ENCODE measurements at places on chromosomes 16 and 17. TPM values are rescaled to one million over a fixed set of nuclear protein-coding genes. Genes with fewer than 3 reads are reported as not detected.

Gene MT3
- total RNA-seq = 12.6 TPM

GRCh38 chr16:81545470-81546250 is 101.1 kb downstream of the CMIP start:
- no peak for DNase-seq
- peaks cover 14% of the 10 kb centered on the region for H3K4me1 ChIP-seq
- H3K4me3 ChIP-seq = no peak overlapping the region
- no peaks in the 10 kb centered on the region for H3K36me3 ChIP-seq

Gene ZNF830
- total RNA-seq = 12.3 TPM

Gene GLTPD2
- not detected for total RNA-seq

GRCh38 chr17:52828621-52829020 is 670.1 kb upstream of the CA10 start:
- H3K4me3 ChIP-seq = no peak overlapping the region
- H3K36me3 ChIP-seq = no peaks in the 10 kb centered on the region
- no peaks in the 10 kb centered on the region for H3K27me3 ChIP-seq
- no peaks in the 10 kb centered on the region for H3K4me1 ChIP-seq

GRCh38 chr16:49857423-49858181 is 1.7 kb upstream of the ZNF423 start:
- peak; percentile 78 for DNase-seq
- peak overlapping the region; percentile 97 for H3K27ac ChIP-seq
- H3K4me1 ChIP-seq = peaks cover 44% of the 10 kb centered on the region

- no peak overlapping the region for H3K4me3 ChIP-seq
- no peaks in the 10 kb centered on the region for H3K36me3 ChIP-seq
- no peaks in the 10 kb centered on the region for H3K4me1 ChIP-seq
- H3K27ac ChIP-seq = no peak overlapping the region
- no peaks in the 10 kb centered on the region for H3K27me3 ChIP-seq
Observed at GRCh38 chr16:77647726-77648125, 74.6 kb upstream of the NUDT7 start.

Gene PMP22
- total RNA-seq = 125 TPM

Gene EEF2K
- 38.9 TPM for total RNA-seq

- no peak overlapping the region for H3K27ac ChIP-seq
- peaks cover 40% of the 10 kb centered on the region for H3K27me3 ChIP-seq
- no peak overlapping the region for H3K4me3 ChIP-seq
- H3K36me3 ChIP-seq = no peaks in the 10 kb centered on the region
- no peak for DNase-seq
Observed at GRCh38 chr17:79420318-79421243, 190.3 kb downstream of the RBFOX3 start.

Gene CALB2
- 0.18 TPM for total RNA-seq

DNA sequence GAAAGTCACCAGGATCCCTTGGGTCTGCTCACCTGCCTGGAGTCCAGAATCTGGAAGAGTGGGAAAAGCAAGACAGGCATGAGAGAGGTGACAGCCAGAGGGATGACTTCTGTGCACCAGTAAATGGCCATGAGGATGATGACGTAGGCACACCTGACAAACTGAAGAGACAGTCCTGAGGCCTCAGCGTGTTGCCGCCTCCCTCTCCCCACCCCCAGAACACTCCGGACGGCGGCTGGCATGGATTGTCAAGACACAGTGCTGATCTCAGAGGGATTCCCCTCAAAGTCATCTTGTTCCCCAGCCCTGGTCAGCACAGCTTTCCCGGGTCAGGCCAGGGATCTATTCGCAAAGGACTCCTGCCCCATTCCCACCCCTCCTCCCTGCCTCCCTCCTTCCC is 6.2 kb downstream of the SLC13A5 start:
- peaks cover 28% of the 10 kb centered on the region for H3K27me3 ChIP-seq
- no peaks in the 10 kb centered on the region for H3K4me1 ChIP-seq
- no peak overlapping the region for H3K27ac ChIP-seq
- no peak for DNase-seq
- H3K36me3 ChIP-seq = no peaks in the 10 kb centered on the region
- H3K4me3 ChIP-seq = no peak overlapping the region

Gene TCAP
- 286 TPM for total RNA-seq

Gene G6PC1
- total RNA-seq = not detected

DNA sequence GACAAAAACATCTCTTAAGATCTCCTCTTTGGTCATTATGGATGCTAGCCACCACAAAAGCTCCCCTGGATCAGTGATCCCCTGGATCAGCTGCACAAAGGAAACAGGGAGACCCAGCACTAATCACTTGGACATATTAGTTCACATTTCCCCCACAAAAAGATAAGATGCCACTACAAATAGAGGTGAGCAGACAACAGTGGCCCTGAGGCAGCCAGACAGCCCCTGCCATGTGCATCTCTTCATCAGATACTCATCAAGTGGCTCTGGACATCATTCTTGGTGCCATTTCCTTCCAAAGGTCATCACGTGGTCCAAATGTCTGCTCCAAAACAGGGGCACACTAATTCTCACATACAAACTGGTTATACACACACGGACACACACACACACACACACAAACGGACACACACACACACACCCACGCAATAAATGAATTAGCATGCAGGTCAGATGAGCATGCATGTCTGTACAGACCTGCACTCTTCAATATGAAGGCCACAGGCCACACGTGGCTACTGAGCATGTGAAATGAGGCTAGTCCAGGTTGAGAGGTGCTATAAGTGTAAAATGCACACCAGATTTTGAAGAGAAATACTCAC is 4.1 kb downstream of the USP36 start:
- H3K4me1 ChIP-seq = peaks cover 16% of the 10 kb centered on the region
- no peaks in the 10 kb centered on the region for H3K27me3 ChIP-seq
- DNase-seq = no peak
- no peak overlapping the region for H3K4me3 ChIP-seq
- peaks cover 55% of the 10 kb centered on the region for H3K36me3 ChIP-seq
- H3K27ac ChIP-seq = no peak overlapping the region

Measured in muscle of leg (tissue), 16 donors.